ENCODE measurements at places on chromosomes 6 and 20.

DNA sequence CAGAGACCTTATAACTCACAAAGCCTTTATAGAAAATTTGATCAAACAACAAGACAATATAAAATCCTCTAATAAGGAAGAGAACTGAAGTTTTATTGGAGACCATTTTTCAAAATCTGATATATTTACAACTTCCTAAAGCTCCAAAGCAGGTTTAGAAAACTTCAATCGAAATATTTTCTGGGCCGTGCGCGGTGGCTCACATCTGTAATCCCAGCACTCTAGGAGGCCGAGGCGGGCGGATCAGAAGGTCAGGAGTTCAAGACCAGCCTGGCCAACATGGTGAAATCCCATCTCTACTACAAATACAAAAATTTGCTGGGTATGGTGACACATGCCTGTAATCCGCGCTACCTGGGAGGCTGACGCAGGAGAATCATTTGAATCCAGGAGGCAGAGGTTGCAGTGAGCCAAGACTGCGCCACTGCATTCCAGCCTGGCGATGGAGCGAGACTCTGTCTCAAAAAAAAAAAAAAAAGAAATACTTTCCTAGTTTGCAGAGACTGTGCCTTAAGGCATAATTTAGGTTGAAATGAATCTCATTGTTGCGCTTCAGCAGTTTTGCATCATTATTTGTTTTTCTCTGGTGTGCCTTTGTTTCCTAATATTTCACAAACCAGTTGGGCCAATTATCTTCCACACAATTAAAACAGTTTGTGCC is 60.6 kb upstream of the ASIP start:
- DNase-seq = no peak

DNA sequence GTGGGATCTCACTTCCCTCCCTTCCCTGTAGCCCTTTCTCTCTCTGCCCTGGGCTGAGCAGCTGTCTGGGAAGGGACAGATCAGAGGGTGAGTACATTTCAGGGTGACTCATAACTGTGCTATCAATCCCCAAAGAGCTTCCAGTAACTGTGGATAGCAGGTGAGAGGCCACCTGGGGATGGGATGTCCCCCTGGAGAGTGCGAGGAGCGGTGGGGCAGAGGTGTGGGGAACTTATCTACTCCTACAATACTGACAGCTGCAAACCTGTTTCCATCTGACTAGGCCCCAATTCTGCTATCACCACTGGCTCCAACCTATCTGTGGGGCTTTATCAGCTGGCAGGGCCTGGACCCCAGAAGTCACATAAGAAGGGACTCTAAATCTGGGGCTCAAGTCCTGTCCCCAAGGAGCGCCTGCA is 32.6 kb downstream of the KCNK5 start:
- DNase-seq = no peak

- no peak for DNase-seq
Observed at GRCh38 chr20:46749147-46749546, 39.7 kb downstream of the SLC2A10 start.

GRCh38 chr20:48210111-48211027 is 425.1 kb upstream of the SULF2 start:
- no peak for DNase-seq

DNA sequence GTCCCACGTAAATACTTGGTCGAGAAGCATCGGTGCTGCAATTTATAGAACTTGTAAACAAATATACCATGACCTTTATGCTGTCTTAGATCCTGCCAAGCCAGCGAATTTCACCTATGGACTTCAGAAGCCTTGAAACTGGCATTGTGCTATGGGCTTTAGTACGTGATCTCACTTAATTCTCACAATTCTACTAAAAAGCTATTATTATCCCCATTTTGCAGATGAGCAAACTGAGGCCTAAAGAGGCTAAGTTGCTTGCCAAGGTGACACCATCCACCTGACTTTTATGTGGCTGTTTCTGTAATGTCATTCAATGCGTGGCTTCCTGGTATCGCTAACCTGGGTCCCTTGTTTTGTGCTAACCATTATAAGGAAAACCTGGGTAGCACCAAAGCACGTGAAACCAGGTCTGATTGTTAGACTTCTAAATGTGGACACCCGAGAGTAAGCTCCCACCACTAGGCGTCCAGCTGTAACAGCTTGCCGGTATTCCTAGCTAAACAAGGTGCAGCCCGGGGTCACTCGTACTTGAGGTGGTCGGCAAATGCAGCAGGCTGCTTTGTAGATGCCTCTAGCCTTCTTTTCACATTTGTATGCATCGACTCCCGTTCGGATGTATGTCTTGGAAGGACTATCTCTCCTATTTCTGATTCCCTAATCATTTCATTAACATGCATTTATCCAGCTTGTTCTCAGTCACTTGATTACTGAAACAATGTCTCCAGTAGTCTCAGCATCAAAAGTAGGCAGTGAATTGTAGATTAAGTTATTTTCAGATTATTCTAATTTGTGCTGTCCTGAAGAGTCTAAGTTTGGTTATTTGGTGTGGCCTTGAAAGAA is 1.1 kb downstream of the SYNJ2 start:
- no peak for DNase-seq

DNA sequence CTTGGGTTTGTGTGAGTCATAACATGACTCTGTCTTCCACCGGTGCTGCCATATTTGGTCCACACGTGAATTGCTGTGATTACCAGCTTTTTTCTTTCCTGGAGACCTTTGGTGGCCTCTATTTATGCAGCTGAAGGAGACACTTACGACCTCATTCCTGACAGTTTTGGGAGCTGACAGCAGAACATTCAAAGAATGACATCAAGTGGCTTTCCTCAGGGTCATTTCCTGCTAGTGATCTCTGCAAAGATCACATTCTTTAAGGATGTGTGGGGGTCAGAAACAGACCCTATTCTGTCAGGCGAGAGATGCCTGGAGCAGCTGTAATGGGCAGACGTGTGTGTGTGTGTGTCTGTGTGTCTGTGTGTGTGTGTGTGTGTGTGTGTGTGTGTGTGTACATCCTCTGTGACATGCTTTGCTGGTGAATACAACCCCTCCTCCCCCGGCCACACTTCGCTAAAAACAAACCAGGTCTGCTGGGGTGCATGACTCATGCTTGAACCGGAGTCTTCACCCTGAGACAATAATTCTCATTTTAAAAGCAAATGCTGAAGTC is 115.6 kb downstream of the TMEM170B start:
- DNase-seq = no peak

Data from progenitor cell of endocrine pancreas (in vitro differentiated cells).